ENCODE measurements at places on chromosomes 12 and 14.

- peak; percentile 39 for DNase-seq
These were observed 439.5 kb downstream of the CCER1 start for GRCh38 chr12:90515199-90516175.

- no peak for DNase-seq
These were observed 2.8 kb downstream of the FBXO21 start for GRCh38 chr12:117187421-117187820.

- no peak for DNase-seq
These were observed 136.6 kb downstream of the FGD4 start for GRCh38 chr12:32536000-32536345.

- DNase-seq, result no peak
These were observed 59.6 kb downstream of the CACNA1C start for GRCh38 chr12:2112401-2112800.

DNA sequence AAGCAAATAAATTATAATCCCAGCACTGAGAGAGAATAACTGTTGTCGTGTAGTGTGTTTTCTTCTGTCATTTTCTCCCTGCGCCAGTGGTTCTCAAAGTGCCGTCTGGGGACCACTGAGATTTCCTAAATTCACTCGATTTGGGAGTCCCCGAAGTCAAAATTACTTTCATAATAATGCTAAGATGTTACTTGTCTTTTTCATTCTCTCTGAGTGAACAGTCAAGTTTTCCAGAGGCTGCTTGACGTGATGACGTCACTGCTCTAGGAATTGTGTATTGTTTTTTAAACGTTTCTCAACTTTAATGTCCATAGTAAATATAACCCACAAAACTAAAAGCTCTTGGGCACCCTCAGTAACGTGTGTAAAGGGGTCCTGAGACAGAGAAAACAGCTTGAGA, 796 bp upstream of the POP5 start:
- no peak for DNase-seq

DNA sequence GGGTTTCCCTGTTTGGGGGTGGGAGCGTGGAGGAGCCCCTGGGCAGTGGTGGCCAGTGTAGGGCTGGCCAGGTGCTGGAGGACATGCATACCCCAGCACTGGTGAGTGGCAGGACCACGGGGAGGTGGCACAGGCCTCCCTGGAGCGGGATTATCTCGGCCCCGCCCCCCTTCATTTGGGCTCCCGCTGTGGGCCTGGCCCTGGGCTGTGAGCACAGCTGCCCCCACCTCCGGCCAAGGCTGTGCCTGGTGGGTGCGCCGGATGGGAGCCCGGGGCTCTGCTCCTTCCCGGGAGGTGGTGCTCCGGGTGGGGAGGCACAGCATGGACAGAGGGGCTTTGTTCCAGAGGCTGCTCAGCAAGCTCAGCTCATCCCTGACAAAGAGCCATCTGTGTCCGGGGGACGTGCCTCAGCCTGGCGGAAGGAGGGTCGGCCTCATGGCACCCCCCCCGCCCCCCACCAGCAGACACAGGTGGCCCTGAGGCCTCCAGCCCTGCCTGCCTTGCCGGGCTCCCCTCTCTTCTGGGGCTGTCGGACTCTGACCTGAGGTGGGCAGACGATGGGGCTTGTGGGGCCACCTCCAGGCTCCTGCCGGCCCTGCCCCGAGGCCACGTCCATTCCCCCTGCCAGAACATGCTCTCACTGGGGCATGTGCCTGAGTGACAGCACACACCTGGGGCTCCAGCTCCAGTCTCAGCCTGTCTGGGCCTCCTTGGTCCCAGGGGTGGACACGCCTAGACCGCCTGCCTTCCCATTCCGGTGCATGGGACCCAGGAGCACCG, 8.4 kb downstream of the TEDC1 start:
- DNase-seq, result no peak

DNA sequence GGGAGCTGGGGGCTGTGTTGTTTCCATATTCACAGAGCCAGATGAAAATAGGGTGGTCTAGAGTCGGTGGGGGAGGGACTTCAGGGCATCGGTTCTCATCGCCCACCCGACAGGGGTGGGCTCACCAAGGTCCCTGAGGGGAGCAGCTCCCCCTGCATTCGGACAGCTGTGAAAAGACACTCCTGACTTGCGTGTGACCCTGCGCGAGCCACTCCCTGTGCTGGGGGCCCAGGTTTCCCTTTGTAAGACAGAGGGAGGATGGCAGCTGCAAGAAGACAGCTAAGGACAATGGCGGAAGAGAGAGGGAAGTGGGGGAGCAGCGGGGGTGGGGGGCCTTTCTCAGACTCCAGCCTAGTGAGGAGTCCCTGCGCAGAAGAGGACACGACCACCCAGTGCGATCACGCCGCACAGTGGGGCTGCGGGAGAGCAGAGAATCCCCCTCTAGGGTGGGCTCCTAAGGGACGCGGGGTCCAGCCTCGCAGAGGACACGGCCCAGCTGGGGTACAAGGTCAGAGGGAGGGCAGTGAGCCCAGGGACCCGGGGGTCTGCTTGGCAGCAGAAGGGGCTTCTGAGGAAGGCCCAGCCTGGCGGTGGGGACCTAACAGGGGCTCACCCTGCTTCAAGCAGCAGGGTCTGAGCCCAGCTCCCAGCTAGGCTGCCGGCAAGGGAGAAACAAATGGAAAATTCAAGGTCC, 326.9 kb upstream of the DIO3 start:
- no peak for DNase-seq

DNA sequence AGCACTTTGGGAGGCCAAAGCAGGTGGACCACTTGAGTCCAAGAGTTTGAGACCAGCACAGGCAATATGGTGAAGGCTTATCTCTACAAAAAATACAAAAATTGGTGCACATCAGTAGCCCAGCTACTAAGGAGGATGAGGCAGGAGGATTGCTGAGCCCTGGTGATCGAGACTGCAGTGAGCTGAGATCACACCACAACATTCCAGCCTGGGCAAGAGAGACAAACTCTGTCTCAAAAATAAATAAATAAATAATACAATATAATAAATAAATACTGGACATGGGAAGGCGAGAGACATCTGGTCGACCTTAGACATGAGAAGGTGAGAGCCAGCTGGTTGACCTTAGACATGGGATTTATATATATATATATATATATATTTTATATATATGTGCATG, 119.8 kb upstream of the SLC38A4 start:
- no peak for DNase-seq

DNA sequence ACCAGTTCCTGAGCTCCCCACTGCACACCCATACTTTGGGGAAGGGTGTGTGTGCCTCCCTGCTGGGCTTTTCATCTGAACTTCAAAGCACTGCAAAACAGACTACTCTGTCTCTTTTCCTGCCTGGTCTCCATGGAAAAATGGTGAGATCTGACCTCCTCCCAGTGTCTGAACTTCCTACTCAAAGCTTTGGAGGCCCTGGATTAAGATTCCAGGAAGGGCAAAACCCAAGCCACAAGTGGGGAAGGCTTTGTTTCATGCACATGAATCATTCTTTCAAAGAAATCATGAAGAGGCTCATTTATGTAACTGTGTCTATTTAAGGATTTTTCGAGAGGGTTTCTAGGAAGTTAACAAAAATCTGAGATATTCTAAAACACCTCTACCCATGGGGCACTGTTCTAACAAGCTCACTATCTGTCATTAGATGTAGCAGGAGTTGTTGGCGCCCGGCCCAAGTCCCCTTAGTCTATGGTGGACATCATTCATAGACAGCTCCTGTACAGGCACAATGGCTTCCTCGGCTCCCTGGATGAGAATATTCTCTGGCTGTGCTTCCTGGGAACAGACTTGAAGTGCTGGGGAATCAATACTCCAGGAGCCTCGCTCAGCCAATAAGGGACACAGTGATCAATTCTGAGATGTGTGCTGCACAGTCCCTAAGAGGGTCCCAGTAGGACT, 224.0 kb downstream of the KTN1 start:
- no peak for DNase-seq

- DNase-seq, result peak; percentile 3
These were observed 59.9 kb downstream of the TTLL5 start for GRCh38 chr14:75720842-75721498.

GRCh38 chr12:6307529-6307928, 3.0 kb upstream of the PLEKHG6 start:
- DNase-seq, result no peak

DNA sequence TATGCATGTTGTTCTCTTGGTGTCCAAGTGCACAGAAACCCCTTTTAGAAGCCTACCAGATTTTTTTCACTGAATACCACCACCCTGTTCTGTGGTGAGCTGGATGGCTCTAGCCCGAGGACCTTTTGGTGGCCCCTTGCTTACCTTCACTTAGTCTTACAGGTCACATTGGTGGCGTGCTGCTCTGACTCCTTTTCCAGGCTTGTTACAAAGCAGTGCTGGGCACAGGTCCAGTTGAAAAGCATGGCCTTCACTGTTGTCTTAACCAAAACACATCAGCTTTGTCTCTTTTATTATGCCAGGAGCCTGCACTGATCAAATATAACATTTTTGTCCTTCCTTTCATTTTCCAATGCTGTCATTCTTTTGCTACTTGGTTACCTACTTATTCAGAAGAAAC, 43.6 kb upstream of the ARHGAP5 start:
- no peak for DNase-seq

DNA sequence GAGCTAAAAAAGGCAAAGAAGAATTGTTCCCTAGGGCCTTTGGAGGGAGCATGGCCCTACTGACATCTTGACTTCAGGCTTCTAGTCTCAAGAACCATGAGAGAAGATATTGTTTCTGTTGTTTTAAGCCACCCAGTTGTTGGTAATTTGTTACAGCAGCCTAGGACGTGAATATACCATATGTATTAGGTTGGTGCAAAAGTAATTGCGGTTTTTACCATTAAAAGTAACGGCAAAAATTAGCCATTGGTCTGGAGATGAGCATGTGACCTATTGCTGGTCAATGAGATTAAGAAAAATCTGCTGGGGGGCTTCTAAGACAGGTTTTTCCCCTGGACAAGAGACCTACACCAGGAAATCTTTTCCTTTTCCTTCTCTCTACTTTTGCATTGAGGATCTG, 9.8 kb upstream of the HRK start:
- no peak for DNase-seq

DNA sequence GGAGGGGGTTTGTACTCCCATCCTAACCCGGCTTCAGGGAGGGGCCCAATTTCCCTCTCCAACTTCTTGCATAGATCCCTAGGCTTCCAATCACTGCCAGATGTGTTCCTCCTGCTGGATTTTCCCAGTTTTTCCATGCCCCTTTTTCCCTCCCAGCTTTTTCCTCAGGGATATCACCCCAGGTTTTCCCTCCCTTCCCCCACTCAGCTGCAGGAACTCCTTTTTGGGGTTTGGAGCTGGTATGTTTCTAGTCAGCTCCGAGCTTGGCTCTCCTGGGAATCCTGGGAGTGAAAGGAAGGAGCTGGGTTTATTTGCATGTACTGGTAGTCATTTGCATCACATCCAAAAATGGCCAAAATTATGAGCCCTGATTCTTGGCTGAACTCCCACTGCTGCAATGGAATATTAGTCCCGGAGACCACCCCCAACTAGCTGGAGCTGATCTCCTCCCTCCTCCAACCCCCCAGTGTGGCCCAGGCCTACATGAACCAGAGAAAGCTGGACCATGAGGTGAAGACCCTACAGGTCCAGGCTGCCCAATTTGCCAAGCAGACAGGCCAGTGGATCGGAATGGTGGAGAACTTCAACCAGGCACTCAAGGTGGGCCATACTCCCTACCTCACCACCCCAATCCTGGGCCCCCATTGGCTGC, 1.4 kb upstream of the RDH5 start:
- DNase-seq, result no peak

DNA sequence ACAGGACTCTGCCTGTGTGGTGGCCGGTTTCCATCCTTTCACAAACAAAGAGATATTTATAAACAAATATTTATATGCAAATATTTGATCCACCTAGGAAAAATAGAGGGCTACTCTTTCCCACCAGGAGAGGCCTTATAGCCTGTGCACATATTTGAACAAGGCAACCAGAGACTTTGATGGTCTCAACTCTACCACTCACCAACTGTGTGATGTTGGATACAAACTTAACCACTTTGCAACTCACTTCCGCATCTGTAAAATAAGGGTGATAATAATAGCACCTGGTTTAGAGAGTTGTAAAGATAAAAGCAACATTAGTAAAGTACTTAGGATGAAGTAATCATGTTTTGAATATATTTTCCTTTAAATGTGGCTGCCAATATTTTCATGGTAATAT, 1.5 kb upstream of the CLEC12A start:
- DNase-seq, result no peak

GRCh38 chr12:129337413-129337812, 484.1 kb downstream of the GLT1D1 start:
- DNase-seq, result no peak

- DNase-seq, result no peak
These were observed 74.2 kb upstream of the C14orf180 start for GRCh38 chr14:104505085-104506074.

- no peak for DNase-seq
These were observed 18.4 kb upstream of the BDKRB1 start for GRCh38 chr14:96237641-96238040.

DNA sequence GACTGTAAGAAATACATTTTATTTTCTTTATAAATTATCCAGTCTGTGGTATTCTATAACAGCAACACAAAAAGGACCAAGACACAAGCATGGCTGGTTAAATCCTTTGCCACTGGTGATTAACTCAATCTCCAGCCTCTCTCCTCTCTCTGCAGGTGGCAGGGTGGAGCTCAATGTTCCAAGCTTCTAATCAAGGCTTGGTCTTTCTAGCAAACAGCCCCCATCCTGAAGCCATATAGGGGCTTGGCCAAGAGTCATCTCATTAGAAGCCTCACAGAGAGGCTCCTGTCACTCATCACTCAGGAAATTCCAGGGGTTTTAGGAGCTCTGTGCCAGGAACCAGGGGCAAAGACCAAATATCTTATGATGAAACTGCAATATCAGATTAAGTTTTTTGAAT, 12.0 kb downstream of the C12orf75 start:
- no peak for DNase-seq

DNA sequence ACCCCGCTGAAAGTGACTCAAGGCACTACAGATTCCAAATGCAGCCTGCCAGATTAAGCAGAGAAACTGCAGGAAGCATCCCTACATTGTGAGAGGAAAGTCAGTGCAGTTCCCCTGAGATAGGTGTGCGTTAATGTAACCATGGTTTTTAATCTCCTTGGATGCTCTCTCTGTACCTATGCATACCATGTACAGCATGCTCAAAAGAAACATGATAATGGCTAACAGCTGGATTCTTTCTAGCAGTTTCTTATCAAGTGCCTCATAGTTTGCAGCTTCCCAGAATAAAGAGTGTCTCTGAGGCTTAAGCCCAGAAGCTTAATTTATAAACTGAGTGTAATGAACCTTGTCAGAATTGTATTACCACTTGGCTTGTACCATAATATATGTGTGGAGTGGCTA, 17.1 kb upstream of the MDM1 start:
- no peak for DNase-seq

- DNase-seq, result peak; percentile 51
These were observed 47.9 kb downstream of the GALC start for GRCh38 chr14:87944987-87945604.

- DNase-seq, result no peak
These were observed 67.1 kb downstream of the DUSP16 start for GRCh38 chr12:12495536-12495935.

DNA sequence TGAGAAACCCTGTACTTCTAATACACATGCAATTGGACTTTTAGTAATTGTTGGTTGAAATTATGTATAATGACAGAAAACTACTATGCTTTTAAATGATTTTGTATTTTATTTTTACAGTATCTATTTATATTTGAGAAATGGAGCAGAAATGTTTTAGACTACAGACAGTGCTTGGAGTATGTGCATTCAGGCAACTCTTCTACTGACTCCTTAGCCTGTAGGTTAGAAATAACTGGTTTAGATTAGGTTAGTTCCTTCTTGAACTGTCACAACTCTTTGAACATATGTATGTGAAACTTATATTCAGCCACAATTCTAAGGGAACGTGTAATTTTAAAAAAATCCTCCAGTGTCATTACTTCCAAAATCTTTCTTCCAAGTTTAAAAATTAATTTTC, 1.7 kb downstream of the FGFR1OP2 start:
- no peak for DNase-seq

GRCh38 chr12:98262902-98263301, 252.5 kb upstream of the TMPO start:
- DNase-seq, result no peak

Measured in EL (cell line).